CD4-positive, alpha-beta T cell treated with Interleukin-6 at 100 ng/mL for 8 hours (primary cell): ENCODE measurements at places on chromosomes 5 and 9.

DNA sequence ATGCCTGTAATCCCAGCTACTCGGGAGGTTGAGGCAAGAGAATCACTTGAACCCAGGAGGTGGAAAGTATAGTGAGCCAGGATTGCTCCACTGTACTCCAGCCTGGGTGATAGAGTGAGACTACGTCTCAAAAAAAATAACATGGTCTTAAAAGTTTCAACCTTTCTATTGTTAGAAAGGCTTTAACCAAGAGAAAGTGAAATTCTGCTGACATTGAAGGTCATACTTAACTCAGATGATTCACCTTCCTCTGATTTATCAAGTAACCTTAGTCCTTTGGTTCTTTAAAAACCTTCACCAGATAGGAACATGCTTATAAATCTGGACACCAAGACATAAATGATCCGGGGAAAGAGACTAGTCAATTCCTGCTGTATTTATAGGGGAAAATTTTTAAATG is 73.3 kb downstream of the FER start:
- no peak for DNase-seq

- DNase-seq: no peak
Measured at GRCh38 chr5:124421584-124421983, 324.9 kb downstream of the ZNF608 start.

GRCh38 chr5:81848362-81848880 is 97.5 kb upstream of the SSBP2 start:
- DNase-seq: no peak

DNA sequence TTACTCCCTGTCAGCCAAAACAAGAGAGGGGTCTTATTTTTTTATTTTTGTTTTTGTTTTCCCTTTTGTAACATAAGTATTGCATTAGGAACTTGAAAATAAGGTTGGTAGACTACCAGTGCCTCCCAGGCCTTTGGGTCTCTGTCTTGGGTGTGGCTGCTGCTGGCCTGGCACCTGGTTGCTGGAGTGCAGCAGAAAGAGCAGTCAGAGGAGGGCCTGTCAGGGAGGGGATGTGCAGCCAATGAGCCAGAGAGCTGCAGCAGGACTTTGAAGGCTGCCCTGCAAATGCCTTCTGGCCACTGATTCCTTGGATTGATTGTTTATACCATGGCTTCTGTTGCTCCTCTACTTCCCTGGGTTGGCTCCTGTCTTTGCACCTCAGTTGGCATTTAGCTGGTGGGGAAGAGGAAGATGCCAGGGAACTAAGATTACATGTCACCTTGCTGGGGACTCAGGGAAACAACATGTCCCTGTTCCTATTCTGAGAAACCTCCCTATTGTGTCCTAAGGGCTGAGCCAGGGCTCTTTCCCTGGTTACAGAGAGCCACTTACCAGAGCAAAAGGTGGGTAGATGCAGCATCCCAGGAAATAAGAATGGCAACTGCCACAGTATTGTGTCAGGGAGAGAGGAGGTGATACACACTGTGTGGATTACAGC is 66.6 kb downstream of the ANGPTL2 start:
- DNase-seq: no peak

- DNase-seq: no peak
Measured at GRCh38 chr5:128684961-128685360, 146.9 kb upstream of the FBN2 start.

DNA sequence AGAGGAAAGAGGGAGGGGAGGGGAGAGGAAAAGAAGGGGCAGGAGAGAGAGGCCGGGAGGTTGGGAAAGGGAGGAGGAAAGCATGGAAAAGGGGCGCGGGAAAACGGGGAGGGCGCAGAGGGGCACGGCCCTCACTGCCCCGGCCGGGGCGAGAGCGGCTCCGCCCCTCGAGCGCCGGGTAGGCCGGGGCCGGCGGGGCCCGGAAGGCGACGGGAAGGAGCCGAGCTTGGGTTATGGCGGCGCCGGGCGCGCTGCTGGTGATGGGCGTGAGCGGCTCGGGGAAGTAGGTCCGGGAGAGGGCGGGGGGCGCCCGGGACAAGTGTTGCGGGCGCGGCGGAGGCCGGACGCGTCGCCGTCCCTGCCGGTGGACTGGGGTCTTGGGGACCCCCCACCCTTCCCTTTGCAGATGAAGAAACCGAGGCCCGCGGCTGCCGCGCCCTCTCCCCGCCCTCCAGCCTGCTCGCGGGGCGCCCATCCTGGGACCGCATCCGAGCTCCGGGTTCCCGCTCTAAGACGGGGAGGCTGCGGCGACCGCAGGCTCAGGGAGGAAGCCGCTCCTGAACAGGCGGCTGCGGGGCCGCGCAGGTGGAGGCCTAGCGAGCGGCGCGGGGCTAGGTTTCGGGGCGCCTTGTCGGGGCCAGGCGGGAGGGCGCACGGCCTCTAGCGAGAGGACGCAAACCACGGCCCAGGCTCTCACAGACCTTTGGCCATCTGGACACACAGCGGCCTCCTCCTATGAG is at the start of gene IDNK:
TSS of gene IDNK (plus strand) at position 205 of the 740 bp plus-strand sequence. CDS start at position 234, 29 bp downstream.
- DNase-seq: peak; percentile 50

- no peak for DNase-seq
Measured at GRCh38 chr5:15560421-15560820, 60.4 kb downstream of the FBXL7 start.

DNA sequence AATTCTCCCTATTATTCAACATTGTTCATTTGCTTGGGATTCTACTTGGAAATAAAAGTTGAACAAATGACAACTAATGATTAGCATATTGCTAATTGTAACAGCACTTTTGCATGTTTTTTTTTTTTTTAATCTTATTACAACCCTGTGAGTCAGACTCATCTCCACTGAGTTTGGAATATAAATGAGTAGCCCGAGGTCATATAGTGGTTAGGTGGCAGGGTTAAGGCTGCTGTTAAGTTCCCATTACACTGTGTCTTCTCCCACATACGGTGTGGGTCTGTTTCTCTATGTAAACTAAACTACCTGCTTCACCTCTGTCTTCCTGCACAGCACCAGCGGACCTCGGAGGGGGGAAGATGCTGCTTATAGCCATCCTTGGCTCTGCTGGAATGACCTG is 92.4 kb downstream of the EQTN start:
- DNase-seq: no peak

DNA sequence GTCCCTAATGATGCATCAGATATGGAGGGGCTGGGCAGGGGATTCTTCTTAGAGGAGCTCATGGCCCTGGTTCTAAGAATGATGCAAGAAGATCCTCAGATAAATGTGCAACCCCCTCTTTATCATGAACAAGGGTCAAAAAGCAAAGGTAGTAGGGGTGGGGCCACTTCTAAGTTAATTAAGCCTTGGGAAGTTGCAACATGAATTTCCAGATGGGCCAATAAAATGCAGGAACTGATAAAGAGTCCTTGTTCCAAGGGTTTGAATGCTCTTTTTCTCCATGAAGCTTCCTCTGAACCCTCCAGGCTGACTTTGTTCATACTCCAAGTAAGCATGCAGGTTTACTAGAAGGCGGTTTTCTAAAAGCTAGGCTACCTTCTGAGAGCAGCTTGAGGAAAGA is 25.6 kb downstream of the PCA3 start:
- no peak for DNase-seq

DNA sequence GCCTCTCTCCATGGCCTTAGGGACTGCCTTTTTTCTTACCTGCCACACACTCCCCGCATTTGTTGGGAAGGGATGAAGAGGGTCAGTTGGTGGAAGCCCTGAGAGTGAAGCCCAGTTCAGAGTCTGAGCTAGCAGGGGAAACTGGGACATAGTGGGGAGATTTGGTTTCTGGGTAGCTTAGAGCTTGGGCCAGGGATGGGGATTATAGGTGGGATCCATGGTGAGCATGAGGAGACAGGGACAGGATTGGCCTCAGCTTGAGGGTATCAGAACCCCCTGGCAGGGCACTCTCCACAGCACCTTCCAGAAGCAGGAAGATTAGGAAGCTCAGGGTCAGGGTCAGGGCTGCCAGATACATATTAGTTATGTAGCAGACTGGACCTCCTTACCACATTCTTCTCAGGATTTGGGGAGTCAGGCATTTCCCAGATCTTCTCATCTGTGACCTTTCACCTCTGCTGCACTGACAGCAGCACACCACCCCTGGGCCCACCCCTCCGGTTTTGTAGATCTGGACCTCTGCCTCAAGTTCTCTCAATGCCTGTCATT is 17.9 kb downstream of the OR13J1 start:
- DNase-seq: no peak

GRCh38 chr5:115671939-115672338 is 46.1 kb upstream of the TMED7 start:
- DNase-seq: no peak

DNA sequence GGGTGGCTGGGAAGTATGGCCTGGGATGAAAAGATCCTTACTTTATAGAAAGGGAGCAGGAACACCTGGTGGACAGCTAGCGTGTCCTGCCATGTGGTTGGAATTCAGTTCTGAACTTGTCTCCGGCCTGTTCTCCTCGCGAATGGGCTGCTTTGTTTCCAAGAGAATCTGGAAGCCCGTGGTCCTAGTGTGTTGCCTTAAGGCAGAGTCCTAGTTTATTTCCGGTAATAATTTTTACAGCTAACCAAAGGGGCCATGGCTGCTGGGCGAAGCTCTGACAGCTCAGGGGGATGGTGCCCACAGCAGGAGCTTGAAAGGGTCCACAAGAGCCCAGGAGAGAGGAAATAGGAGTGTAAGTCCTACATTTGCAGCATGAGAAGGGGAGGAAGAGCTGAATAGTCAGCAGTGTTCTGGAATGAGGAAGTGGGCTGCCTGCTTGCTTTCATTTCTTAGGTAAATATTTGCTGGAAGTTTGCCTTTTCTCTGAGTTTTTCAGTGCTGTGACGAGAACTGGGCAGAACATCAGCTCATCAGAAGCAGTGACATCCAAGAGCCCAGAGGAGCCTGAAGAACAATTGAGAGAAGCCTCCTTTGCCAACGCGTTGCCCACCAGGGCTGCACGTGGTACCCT is 13.1 kb upstream of the IGFBPL1 start:
- DNase-seq: no peak

DNA sequence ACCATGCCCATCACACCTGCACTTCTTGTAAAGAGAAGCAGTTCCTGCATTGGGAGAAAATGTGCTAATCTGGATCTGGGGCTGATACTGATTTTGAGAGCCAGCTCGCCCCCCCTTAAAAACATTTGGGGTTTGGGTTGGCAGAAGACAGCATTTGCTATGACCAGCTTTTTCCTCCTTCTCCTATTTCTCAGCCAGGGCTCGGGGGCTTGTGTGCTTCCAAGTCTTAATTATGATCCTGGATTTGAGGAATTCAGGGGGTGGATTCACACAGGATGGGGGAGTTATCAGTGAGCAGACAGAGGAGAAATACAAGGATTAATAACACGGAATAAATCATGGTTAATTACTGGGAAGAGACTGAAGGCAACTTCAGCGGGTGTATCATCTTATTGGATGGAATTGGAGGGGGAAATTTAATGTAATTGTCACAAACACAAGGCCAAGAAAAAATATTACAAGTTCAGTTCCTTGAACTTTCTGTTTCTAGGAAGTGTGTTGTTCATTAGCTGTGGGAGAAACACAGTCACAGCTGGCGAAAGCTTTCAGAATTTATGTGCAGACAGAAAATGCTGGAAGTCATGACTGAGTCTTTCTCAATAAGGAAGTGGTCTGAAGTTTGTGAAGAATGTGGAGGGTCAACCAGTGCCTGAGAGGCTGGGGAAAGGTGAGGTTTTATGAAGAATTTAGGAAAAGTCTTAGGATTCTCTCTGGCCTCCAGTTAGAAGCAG is 15.3 kb downstream of the C9orf152 start:
- no peak for DNase-seq

- no peak for DNase-seq
Measured at GRCh38 chr5:161775891-161776290, 72.0 kb upstream of the GABRA1 start.

GRCh38 chr5:110099572-110099971 is 409.8 kb downstream of the MAN2A1 start:
- DNase-seq: no peak

- no peak for DNase-seq
Measured at GRCh38 chr9:107208121-107208520, 75.0 kb upstream of the RAD23B start.

DNA sequence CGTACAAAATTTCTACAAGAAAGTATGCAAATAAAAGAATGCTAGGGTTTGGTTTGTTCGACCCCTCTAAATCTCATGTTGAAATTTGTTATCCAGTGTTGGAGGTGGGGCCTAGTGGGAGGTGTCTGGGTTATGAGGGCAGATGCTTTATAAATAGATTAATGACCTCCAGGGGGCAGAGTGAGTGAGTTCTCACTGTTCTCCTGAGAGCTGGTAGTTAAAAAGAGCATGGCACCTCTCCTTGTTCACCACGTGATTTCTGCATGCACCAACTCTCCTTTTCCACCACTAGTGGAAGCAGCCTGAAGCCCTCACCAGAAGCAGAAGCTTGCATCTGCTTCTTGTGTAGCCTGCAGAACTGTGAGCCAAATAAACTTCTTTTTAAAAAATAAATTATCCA is 50.4 kb upstream of the FAM170A start:
- DNase-seq: no peak

DNA sequence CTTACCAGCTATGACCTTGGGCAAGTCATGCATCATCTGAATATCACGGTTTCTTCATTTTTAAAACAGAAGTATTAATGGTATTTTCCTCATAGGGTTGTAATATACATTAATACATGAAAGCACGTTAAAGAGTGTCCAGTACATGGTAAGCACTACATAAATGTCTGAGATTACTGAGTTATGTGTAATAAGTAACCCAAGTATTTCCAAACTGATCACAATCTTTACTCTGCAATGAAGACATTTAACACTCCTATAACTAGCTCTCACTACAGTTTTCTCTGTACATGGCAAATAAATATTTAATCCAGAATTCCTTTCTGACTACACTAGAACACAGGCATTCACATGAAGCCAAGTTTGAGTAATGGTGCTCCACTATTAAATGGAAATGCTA is 4.0 kb downstream of the GLDC start:
- no peak for DNase-seq

DNA sequence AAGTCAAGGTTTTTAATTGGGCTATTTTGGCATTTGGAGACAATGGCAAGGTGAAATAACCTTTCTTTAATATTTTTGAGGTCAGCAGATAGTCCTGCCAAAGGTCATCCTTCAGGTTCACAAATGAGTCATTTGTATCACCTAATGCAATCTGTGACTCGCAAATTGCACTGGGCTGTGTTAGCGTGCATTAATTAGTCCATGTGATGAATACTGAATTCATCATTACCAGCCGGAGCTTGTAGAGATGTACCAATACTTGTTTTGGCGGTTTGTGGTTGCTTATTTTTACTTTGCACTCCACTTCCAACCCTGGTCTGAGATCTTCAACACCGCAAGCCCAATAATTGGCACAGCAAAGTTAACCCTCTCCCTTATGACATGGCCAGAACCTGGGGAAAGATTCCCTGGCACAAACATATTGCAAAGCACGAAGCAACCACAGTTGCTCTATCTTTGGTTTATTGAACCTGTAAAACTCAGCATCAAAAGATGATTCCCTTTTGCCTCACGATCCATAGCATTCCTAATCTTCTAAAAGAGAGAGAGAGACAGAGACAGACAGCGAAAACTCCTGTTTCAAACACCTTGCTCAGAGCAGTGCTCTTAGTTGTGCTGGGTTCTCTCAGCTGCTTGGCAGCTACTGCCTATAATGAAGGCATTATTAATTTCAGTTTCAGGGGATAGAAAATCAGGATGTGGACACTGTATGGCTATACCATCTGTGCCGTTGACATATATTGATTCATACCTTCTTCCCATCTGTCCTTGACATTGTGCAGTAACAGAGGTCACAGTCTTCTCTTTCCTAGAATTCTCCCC is 178.1 kb downstream of the EBF1 start:
- DNase-seq: no peak
